ENCODE measurements at places on chromosomes 2 and 18.

- DNase-seq = no peak
Measured at GRCh38 chr2:17637131-17637906, 96.8 kb downstream of the VSNL1 start.

DNA sequence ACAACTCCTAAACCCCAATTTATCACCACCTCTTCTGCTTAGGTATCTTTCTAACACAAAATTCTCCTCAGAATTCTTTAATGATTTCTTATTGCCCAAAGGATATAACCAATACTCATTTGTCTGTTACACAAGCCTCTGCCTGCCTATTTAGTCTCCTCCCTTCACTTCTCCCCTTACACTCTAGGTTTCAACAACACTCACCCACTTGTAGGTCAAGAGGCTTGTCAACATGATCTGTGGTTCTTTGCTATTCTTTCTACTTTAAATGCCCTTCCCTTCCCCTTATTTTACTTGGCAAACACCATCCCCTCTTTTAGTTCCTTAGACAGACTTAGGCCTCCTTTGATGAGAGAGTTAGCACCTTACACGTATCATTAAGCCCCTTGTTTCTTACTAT lies 69.0 kb upstream of the C2orf15 start:
- no peak for DNase-seq

- no peak for DNase-seq
Measured at GRCh38 chr18:9117980-9118841, 15.7 kb downstream of the NDUFV2 start.

- DNase-seq = no peak
Measured at GRCh38 chr2:240739797-240740196, 48.1 kb downstream of the AQP12A start.

GRCh38 chr2:143128681-143129580 lies at the start of gene ARHGAP15:
Gene ARHGAP15 (plus strand): TSS chr2:143129419.
- no peak for DNase-seq

DNA sequence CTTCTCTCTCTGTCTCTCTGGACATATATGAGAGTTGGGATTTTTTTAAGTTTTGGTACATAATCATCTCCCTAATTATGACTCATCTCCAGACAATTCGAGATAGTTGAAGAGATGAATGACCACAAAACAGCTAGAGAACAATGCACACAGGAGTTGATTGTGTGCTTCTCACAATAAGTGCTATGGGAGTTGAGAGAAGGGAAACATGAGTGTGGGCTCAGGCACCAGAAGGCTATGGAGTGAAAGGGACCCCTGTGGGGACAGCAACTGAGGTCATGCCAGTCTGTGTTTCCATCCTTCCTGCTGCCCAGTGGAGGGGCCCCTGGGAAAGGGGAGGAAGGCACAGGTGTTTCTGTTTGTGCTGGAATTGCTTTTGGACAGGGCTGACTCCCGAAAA lies 6.5 kb upstream of the YWHAQ start:
- no peak for DNase-seq

Measured in right atrium auricular region (tissue), 2 donors.